ENCODE measurements at places on chromosomes 4 and X.

GRCh38 chrX:149652232-149652981 lies 20.8 kb upstream of the TMEM185A start:
- DNase-seq: no peak

DNA sequence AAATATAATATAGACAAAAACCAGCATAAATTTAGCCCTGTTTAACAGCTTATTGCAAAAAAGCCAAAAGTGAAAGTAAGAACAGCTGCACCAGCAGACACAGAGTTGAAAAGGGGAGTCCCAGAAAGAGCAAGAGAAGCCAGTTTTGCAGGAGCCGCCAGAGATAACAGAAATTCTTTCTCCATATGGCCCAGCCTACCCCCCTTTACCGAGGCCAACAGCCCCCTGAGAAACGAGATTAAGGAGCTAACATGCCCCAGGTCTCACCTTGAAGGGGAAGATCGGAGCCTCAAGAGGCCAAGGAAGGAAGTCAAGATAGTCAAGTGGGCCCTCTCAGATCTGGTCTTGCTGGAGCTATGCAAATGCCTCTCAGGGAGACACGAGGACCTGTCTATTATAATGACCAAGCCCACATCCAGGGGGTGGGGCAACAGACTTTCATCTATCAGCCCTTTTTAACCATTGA lies 4.8 kb downstream of the ACOX3 start:
- no peak for DNase-seq

GRCh38 chr4:140183270-140183669 lies 29.3 kb upstream of the MAML3 start:
- DNase-seq: no peak

- DNase-seq: no peak
Measured at GRCh38 chr4:26212528-26212927, 108.3 kb upstream of the RBPJ start.

- DNase-seq: no peak
Measured at GRCh38 chr4:140088323-140088967, 65.5 kb downstream of the MAML3 start.

- DNase-seq: no peak
Measured at GRCh38 chrX:121782976-121783375, 735.6 kb downstream of the GLUD2 start.

DNA sequence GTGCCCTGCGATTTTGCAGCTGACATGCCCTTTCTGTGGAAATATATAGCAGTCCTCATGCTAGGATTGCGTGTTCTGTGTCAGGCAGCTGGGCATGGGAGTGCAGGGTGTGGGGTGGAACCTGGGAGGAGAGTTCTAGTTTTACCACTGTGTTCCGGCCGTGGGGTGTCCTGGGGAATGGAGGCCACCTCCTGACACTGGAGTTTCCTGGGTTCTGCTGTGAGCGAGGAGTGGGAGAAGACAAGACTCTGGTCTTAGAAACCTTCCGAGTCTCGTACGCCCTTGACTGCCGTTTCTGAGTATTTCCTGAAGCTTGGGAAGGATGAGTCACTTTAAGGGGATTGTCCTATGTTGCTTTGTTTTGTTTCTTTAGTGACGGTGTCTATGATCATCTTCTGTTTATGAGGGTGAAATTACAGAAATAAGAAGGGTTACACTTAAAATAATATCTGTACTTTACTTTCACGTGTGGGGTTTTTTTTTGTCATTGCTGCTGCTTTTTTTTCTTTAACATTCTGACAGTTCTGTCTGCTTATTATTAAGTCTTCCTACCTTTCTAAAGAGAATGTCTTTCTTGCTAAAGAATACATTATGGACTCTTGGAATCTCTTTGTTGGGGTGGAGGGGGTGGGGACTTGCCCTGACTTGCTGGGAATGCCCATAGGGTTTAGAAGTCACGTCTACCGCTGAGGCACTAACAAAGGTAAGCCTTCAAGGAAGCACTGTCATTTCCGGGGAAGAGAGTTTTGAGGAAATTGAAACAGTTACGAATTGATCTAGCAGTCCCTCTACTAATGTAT lies 19.1 kb downstream of the CD99 start:
- peak; percentile 4 for DNase-seq

DNA sequence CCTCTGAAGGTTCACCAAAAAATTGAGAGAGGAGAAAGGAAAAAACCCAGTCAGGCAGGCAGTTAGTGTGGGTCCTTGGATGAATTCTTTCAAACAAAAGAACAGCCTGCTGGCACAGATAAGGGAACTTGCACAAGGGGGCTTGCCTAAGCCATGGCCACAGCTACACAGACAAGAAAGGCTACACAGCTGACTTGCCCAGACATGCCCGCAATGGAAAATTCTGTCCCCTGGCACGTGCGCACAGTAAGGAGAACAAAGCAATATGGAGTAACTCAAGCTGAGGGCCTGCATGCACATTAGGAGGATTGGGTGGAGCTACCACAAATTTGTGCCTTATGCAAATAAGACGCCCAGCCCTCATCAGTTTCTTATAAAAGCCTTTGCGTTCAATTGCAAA lies 512.5 kb upstream of the HTR2C start:
- no peak for DNase-seq

DNA sequence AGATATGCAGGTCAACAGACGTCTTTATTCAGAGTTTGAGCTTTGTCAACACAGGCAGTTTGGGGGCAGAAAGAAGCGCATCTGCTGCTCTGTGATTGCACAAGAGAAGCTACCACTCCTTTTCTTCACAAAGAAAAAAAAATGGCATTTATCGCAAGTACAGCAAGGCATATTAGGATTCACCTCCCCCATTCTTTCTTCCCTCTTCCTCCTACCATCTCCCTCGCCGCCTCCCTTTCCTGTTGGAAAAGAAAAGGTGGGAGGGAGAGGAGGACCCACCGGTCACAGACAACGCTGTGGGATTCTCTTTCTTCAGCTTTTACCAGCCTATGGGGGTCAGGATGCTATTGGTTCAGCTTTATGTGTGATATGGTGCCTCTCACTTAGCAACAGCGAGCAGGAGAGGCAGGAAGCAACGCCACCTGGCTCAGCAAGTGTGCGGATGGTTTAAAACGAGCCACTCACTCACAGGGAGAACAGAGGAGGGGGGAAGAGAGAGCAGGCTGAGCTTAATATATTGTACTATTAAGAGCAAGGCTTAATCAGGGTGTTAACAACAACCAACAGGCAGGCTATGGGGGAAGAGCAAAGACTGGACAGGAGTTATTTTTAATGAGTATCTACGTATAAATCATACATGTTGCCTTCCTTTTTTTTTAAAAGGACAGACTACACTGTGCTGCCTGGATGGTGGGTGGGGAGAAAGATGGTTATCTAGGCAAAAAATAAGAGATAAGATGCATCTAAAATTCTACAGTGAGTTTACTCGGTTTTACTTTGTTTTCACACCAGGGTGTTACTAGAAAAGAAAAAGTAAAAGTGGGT lies 104.7 kb downstream of the MAML3 start:
- DNase-seq: peak; percentile 62

DNA sequence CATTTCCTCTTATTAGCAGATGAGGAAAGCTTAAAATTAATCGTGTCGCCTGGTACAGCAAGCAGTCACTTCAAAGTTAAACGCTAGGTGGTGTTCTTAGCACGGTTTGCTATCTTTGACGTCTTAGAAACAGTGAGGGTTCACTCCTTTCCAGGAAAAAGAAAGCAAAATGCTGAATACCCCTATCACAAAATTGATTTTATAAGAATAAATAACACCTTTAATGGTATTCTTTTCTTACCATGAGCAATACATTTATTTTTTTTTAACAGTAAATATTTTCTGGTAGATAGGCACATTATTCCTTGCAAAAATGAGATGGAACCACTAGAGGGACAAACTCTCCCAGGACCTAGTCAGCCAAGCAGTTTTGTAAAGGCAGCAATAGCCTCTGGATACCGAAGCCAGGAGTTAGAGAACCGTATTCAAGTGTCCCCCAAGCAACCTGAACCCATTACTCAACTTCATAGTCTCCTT lies 153.9 kb downstream of the KDR start:
- peak; percentile 65 for DNase-seq

- DNase-seq: no peak
Measured at GRCh38 chr4:174218127-174218790, 65.2 kb downstream of the FBXO8 start.

DNA sequence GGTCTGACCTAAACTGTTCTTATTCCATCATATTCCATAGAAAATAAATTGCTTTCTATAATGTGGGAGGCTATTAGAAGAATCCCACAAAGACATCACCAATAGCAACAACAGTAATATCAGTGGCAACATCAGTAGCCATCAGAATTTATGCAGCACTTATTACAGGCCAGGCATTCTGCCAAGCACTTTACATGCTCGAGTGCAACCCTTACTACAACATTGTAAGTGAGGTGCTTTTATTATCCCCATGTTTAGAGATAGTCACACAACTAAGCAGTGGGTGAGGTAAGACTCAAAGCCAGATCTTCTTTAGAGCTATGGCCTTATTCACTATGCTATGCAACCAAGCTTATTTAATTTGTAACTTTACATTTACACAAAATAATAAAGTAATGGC lies 317.1 kb upstream of the BMP3 start:
- no peak for DNase-seq

DNA sequence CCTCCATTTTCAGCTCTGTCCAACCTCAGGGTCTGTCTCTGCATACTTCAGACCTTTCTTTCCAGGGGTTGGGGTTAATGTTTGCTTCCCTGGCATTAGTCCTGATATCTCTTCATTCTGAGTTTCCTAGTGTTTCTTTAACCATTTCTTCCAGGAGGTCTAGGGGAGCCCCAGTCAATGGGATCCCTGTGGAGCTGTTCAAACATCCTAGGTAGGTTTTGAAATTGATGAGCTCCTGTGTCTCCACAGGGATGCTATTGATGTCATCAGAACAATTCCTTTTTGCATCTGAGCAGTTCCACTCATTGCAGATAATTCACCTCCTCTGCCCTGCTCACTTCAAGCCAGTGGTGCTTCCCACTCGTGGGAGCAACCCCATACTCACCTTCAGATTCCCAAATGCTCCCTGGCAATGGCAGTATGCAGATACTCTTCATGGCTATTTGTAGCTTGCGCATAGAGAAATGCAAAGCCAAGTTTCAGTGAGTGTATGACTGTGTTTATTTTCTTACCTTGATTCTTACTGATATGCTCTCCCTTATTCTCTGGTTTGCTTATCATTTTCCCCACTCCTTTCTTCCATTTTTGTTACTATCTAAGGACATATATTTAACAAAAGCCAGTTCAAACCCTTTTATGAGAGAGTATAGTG lies 33.7 kb upstream of the LIMCH1 start:
- DNase-seq: no peak

Measured in urothelium cell line (cell line).